HuH-7 (cell line): ENCODE measurements at places on chromosomes 2 and 18.

DNA sequence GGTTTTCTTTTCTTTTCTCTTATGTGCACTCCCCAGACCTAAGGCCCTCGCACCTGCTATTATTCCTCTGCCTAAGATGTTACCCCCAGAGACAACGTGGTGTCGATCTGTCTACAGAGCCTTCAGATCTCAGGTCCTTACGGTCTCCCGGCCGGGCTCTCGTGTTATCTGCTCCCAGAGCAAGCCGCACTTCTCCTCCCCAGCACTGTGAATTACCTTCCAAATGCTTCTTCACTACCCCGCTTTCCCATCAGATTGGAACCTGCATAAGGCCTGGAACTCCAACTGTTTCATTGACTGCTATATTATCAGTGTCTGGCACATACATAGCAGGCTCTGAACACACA, 71.2 kb upstream of the ODC1 start:
- no peak for DNase-seq

DNA sequence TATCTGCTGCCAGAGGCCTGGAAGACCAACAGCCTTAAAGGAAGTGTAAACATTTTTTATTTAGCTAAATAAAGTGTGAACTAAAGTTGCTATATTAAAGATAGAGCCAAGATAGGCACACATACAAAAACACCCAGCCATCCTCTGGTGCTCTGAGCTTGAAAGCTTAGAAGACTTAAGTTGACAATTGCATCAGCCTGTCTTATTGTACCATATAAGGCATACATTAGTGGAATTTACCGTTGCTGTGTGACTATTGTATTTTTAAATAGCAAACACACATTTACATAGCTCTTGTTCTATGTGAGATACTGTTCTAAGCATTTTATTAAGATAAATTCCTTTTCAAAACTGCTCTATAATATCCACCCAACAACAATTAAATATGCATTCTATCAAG, 736.6 kb upstream of the ZEB2 start:
- DNase-seq, result no peak

- DNase-seq, result no peak
These were observed 26.5 kb upstream of the PXDN start for GRCh38 chr2:1770566-1771380.

DNA sequence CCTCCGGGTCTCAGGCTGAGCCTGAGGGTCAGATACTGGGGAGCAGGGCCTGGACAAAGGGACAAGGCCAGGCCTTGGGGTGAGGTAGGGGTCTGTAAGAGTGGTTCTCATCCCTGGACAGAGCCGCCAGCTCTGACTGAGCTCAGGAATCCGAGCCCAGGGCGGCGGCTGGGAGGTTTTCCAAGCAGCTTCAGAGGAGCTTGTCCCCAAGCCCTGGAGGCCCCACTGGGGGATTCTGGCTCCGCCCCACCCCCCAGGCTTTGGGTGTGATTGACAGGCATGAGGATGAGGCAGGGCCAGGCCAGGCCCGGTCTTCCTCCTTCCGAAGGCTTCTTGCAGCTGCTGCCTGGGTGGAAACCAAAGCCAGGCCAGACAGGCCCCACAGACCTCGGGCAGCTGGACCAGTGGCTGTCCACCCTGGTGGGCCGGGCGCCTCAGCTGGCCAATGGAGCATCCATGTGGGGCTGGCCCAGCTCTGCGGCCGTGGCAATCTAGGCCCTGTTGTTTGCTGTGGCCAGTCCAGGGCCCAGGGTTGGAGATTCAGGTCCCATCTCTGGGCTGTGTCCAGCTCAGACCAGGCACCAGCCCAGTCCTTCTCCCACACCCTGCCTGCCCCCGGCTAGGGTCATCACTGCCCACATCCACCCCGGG, 23.1 kb upstream of the GPC1 start:
- DNase-seq, result no peak

GRCh38 chr2:174605687-174606086, 8.1 kb upstream of the WIPF1 start:
- no peak for DNase-seq

DNA sequence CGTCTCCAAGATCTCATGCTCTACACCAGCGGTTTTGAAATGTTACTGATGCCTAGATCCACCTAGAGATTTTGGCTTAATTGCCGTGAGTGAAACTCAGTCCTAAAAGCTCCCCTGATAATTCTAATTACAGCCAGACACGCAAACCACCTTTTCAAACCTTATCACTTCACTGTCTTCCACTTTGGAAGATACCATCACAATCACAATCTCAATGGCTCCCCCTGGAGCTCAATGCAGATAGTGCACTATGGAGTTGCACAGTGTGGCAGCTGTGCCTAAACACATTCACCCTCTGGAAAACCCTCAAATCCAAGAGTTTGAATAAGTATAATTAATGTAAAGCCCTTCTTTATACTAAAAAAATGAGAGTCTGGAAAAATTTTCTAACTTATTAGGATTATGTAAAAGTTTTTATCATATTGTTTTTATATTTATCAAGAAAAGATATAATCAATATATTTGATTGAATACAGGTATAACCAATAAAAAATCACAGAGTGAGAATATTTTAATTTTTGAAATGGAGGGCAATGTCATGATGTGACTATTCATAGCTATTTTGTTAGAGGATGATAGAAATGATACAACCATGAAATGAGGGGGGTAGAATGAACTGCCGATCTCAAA, 102.9 kb upstream of the SLC8A1 start:
- DNase-seq, result peak; percentile 1

GRCh38 chr2:191462370-191462769, 215.6 kb upstream of the NABP1 start:
- no peak for DNase-seq

- DNase-seq, result no peak
These were observed 860 bp downstream of the CTNNA2 start for GRCh38 chr2:79513711-79514110.

- DNase-seq, result no peak
These were observed 23.1 kb upstream of the RBMS1 start for GRCh38 chr2:160516547-160517365.

- no peak for DNase-seq
These were observed 274.8 kb upstream of the NCKAP5 start for GRCh38 chr2:133843091-133843490.

- no peak for DNase-seq
These were observed 186.8 kb downstream of the RPRM start for GRCh38 chr2:153291718-153292117.

- peak; percentile 76 for DNase-seq
These were observed 8.7 kb downstream of the OTOF start for GRCh38 chr2:26469092-26469710.

GRCh38 chr2:171293661-171294060, 133.0 kb upstream of the TLK1 start:
- no peak for DNase-seq

DNA sequence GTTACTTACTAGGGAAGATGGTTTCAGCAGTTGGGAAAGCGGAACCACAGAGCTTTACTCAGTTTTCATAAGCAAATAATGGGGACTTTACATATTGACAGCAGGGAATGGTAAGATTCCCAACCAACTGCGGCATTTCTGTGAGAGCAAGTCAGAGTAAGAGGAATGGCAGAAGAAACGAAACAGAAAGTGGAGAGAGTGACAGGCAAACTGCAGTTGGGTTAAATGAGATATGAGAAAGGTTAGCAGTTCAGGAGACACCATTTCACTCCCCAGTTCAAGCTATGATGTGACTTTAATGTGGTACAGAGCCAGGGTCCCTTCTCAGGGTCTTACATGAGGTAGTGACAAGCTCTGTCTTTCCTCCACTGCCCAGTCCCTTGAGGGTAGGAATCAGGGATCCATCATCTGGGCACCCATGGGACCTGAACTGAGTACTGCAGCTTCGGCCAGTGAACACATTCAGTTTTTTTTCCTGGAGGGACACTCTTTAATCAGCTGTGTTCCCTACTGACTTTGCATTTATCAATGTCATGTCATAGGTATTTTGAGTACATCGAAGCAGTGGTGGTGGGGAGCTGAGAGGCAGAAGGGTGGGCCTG, 33.0 kb upstream of the GREB1 start:
- no peak for DNase-seq

DNA sequence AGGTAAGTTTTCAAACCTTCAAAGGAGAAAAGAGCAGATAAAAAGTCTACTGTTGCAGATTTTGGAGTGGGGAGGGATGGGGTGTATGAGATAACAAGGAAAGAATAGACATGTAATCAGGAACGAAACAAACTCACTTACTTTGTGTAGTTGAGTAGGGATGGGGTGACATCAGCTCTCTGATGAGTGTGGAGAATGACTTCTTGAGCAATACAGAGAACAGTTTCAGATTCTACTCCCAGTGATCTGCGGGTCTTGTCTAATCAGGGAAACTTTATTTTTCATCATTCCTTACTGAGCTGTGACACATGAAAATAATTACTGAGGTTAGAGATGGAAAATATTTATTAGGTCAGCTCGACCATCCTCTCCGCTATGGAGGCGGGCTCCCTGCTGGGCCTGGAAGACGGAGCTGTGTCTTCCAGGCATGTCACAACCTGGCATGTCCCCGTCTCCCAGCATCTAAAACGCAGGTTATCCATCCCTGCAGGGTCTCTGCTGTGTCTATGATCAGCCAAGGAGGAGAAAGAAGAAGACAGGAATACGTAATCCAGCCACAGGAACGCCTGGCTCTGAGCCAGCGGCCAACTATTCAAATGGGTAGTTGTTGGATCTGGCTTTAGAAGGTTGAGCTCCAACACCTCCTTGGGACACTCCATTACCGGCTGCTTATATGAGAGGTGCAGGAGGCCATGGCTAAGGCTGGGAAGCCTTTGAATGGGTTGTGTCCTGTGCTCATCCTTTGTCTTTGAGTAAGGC, 99.0 kb upstream of the SATB2 start:
- DNase-seq, result peak; percentile 12

- no peak for DNase-seq
These were observed 39.4 kb upstream of the MAP4K3 start for GRCh38 chr2:39476524-39476923.

GRCh38 chr2:180952082-180952481, 28.3 kb upstream of the UBE2E3 start:
- no peak for DNase-seq

DNA sequence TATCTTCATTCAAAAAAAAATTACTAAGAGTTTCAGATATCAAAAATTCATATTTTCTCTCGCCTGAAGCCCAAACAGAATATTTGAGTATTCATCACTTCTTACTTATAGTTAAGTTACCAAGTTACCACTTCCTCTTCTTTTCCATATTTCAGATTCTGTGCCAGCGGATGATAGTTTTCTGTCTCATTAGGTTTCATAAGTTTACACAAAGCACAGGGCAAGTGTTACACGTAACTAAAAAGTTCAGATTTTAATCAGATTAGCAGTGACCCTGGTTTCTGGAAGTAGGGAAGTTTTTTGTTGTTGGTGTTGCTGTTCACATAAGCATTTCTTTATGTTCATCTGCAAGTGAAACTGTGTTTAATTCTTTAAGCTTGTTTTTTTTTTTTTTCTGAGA, 10.2 kb downstream of the AFTPH start:
- no peak for DNase-seq

GRCh38 chr2:121288454-121289231, 3.6 kb upstream of the TFCP2L1 start:
- no peak for DNase-seq

DNA sequence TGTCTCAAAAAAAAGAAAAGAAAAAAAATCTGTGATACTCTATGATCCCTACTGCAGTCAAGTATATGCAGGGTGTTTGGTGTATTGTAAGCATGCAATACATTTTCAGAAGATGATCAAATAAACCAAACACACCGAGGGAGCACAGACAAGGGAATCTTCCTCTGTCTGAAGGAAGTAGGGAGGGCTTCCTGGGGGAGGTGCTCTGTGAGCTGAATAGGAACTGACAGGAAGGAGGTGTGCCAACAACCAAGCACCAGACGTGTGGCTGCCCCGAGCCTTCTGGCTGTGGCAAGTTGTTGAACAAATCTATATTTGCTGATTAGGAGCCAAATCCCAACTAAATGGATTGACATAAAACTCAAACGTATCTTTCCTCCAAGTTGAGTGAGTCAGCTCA, 14.6 kb downstream of the THNSL2 start:
- DNase-seq, result no peak

DNA sequence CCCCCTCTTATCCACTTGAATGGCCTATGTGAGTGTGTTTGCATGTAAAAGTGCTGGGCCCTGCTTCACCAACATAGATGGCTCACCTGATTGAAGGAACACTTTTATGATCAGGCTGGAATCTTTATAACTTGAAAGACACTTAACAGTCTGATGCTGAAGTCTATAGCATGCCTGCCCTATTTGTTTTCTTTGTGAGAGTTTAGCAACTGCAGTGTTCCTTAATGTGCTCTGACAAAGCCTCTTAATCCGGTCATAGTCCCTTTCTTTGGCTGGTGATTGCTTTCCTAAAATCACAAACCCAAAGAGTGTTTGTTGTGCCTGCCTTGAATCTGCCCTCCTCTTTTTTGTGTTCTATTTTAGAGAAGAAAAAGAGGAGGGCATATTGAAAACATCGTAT, 1382.8 kb upstream of the CELF4 start:
- no peak for DNase-seq

DNA sequence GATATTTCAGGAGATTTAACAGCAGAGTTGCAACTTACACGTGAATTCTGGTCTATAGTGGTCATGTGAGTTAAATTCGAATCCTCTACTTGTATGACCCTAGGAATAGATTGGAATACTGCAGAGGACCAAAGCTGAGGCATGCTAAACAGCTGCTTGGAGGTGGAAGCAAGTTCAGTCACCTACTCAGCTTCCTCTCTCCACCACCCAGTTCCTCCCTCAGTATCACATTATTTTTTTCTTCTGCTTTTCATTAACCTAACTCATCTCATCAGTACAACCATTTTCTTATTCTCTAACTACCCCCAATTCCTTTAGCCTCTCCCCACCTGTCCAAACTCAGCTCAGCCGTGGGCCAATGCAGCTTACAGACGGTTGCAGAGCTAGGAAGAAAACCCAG, 385.5 kb downstream of the SETBP1 start:
- DNase-seq, result no peak

DNA sequence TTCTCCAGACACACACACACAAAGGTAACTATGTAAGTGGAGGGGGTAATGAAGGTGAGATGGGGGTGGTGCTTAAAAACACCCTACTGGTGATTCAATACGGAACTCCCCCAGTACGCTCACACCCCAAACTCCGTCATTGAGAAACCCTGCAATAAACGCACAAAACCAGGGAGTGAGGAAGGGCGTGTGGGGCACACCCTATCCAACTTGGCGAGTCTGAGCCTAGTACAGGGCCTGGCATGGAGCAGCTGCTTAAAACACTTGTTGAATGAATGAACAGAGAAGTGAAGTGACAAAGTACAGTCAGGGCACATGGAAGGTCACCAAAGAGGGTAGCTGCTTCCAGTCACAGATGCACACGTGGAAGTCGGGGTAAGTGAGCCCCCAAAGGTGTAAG, 146.8 kb upstream of the SMAD2 start:
- no peak for DNase-seq

GRCh38 chr18:62741584-62741983, 26.2 kb downstream of the PHLPP1 start:
- DNase-seq, result no peak
